ENCODE measurements at places on chromosomes 1 and 21.

DNA sequence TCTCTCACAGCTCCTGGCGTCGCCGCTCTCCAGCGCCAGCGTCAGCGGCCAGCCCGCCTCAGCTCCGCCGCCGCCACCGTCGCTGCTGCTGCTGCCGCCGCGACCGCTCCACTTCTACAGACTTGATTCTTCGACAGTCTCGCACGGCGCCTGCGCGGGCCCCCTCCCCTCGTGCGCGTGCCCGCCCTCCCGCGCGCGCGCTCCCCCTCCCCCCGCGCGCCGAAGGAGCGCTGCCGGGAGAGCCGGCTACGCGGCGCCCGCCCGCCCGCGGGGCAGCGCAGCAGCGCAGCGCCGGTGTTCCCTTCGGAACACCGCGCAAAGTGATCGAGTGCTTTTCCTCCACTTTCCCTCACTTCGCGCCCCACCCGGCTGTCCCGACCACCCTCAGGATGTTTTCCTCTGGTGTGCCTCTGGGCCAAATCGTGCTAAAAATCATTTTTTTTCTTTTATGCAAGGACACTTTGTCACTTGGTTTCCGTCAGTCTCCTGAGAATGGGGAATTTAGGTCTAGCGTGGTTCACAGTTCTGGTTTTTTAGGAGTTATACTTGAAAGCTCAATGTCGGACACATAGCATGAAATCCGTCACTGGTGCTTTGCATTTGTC lies at the start of gene IRF2BP2:
IRF2BP2 (minus strand) TSS at position 118 of the 605 bp plus-strand sequence. CDS start 684 bp downstream, outside the sequence.
- no peak for DNase-seq

GRCh38 chr1:221335161-221336101 lies 406.5 kb downstream of the DUSP10 start:
- DNase-seq, result no peak

- DNase-seq, result no peak
Observed at GRCh38 chr1:90262286-90262685, 267.4 kb downstream of the ZNF326 start.

DNA sequence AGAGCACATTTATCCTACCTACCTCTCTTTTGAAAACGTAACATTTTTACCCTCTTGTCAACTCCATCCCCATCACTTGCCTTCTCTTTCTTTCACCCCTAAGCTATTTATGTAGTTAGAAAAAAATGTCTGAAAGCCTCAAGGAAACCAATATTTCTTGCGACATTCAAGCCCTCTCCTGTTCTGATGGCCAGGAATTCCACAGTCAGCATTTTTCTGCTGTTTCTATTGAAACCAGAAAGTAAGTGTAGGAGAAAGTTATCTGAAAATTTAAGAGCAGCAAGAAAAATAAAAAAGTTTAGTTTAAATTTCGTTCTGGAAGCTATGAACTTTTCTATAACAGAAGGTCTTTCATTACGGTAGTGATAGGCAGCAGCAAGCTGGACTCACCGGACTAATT lies 247.6 kb upstream of the PBX1 start:
- DNase-seq, result no peak

GRCh38 chr1:51240084-51240483 lies 4.0 kb downstream of the RNF11 start:
- DNase-seq, result no peak

DNA sequence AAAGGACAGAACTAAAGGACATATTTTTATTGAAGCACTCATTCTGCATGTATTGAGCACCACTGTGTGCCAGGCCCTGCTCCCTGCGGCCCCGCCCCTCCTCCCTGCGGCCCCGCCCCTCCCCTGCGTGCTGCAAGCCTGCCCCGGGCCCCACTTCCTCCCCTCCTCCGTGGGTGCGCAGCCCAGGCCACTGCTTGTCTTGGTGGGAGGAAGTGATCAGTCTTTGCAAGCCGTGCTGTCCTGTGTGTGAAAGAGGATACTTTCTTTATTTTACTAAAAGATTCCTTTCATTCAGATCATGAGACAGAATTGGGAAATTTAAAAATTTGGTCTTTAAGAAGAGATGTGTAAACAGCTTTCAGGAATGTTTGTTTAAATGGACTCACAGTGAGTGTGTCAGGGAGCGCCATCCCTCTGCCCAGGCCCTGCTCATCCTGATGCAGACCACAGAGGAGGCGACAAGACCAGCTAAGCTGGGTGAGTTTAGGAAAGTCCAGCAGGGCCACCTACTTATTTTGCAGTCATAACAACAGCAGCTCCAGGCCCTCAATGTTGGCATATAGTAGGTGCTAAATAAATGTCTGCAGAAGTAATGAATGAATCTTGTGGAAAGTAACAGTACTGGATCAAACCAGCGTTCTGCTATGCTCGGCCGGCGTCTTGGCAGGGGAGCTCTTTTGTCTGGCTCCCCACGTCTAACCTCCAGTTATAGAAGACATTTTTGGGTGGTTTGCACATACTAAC lies 88.3 kb upstream of the SELENON start:
- no peak for DNase-seq

GRCh38 chr1:54565113-54565501 lies 17.1 kb downstream of the ACOT11 start:
- no peak for DNase-seq

DNA sequence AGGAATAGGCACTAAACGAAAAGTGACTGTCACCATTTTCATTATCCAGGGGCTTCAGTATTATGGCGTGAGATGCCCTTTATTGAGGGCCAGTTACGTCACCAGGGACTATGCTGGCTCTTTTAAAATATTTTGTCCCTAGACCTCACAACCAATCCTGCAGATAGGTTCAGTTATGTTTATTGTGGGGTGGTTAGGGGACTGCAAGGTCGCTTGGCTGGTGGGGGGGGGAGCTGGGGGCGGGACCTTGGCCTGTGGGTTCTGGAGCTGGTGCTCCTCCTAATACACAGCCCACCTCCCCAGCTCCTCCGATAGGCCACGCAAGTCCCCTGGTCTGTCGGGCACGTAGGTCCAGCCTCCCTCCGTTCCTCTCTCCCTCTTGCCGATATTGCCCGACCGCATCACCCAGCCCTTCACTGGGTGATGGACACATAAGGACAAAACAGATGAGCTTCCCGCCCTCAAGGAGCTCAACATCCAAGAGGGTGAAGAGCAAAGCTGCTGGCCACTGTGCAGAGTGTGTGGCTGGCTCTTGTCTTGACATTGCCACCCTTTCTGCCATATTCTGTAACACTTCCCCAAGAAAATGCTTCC lies 271.8 kb downstream of the MATN1 start:
- no peak for DNase-seq

DNA sequence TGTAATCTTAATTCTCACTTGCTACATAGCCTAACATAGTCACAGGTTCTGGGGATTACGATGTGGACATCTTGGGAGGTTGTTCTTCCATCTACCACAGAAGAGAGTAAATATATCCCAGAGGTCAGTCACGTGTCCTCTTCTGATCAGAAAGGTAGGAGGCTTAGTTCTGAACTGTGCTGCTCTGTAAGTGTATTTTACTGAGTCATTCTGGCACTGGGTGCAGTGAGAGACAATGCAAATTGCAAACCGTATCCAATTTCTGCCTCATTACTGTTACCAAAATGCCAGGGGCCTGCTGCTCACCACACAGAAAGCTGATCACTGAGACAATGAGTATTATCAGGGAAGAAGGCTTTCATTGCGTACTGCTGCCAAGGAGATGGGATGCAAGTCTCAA lies 104.0 kb downstream of the GABPA start:
- no peak for DNase-seq

DNA sequence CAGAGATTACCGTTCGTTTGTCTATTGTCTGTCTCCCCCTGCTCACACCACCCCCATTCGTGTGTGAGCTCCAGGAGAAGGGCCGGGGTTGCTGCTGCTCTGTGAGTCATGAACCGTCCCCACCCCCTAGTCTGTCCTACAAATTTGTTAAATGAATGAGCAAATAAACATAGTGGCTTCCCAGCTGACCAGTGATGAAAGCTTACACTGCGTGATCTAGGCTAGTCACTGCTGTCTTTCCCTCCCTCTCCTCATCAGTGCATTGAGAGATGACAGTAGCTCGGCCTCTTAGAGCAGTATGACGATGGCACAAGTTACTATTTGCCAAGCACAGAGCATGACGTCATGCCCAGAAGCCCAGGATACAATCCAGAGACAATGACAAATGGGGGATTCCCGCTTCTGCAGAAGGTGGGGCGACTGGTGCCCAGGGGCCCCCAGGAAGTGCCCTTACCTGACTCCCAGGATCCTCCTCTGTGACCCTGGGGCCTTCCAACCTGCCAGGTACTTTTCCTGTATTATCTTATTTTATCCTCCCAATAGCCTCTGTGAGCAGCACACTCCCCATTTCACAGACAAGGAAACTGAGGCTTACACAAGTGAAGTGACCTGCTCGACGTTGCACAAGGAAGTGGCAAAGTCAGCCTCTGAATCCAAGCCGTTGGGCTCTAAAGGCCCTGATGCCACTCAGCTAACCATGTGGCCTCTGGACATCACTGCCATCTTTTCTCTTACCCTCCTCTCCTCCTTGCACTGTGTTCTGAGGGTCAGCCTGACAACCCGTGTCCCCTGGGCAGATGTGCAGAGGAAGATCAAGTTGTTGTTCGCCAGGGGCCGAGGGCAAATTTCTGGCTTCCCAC lies 8.6 kb upstream of the EPHA2 start:
- DNase-seq, result no peak

GRCh38 chr21:41526478-41527087 lies 18.6 kb upstream of the TMPRSS2 start:
- no peak for DNase-seq

GRCh38 chr1:116466810-116467557 lies 93.9 kb downstream of the ATP1A1 start:
- no peak for DNase-seq

DNA sequence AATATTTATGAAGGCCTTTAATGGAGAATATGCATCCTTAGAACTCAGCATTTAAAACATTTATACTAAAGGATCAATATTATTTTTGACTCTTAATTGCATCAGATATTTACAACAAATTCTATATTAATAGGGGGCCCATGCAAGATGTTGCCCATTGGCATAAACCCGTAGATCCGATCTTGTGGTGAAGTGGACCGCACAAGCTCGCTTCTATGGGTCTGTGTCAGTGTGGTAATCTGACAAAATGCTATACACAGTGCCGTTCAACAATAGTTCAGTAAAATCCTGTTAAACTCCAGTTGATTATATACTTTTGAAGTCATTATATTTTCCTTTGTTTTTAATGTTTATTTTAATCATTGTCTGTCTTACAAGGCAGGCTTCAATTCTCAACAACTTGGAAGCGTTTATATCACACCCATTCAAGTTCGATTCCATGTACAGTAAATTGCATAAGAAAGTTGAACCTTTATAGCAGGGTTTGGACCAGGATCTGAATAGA lies 809.2 kb downstream of the USP25 start:
- DNase-seq, result no peak

DNA sequence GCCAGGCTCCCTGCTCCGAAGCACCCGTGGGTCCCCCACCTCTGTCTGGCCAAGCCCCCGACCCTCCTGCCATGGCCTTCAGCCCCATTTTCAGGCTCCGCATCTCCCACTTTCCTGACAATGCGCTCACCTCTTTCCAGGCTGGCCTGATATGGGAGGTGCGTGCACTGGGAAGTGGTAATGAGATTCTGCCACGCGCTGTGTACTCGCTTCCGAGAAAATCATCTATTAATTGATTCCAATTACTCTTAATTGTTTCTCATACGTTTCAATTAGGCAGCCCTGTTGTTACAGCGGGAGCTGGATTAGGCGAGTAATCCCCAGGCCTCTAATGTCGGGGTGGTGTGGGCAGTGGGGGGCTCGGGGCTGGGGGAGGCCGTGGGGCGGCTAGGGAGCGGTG lies 122.4 kb upstream of the ARHGEF16 start:
- no peak for DNase-seq

- DNase-seq, result no peak
Observed at GRCh38 chr1:175033953-175034352, 10.7 kb upstream of the MRPS14 start.

DNA sequence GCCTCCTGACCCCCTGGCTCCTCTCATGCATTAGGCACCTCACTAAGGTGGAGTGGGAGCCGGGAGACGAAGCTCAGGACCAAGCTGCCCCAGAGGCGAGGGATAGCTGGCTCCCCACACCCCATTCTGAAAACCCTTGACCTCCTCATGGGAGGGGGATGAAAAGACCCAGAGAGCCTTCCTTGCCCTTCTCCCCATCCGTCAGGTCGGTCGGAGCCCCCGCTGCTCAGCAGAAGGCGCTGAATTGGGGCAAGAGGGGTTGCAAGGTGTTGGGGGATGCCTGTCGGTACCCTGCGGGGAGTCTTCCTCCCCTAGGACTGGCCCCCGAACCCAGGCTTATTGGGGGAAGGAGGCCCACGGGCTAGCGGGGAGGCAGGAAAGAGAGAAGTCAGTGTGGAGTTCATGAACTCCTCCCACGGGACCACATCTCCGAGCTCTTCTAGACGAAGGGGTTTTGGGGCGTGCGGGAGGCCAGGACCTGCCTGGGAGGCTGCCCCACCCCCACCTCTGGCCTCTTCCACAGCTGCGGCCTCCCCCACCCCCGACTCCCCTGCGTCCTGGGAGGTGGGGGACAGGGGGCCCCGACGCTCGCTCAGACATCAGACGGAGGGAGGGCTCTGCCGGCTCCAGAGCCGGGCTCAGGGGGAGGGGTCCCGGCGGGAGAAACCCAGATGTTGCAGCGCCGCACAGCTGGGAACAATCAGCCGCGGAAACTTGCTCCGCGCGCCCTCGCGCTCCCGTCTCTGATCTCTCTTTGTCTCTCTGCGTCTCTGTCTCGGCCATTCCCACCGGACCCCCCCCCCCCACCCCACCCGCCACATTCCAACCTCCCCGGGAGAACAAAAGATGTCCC lies 719 bp downstream of the MFAP2 start:
- no peak for DNase-seq

DNA sequence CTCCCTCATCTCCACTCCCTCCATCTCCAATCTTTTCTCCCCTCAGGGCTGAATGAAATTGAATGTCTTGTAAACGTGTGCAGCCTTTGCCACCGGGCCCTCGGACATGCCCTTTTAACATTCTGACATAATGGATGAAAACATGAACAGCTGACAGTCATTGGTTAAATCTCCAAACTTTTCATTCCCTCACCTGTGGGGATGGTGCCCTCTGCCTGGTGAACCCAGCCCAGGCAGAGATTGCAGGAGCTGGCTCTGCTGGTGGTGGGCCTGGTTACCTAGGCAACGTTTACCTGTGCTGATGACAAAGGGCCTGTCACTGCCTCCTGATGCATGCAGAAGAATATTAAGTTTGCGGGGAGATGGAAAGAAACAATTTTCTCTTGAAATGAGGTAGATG lies 21.3 kb downstream of the ST6GALNAC3 start:
- DNase-seq, result no peak
